ENCODE measurements at places on chromosomes 6 and 20.

DNA sequence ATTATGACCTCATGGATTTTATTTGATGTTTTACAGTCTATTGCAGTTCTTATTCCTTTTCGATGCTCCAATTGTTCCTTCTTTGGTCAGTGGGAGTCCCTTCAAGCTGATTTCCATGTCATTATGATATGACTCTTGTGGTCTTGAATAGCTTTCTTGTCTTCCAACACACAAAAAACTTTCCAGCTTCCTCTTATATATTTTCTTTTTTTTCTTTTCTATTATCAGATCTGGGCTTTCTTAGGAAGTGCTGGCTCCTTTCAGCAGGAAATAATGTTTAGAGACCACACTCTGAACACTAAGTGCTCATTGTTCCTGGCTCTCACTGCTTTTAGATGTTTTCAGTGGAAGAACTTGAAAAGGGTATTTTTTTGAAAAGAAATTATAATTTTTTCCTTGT, 3.1 kb upstream of the SLC17A1 start:
- H3K4me1 ChIP-seq = no peaks in the 10 kb centered on the region
- no peaks in the 10 kb centered on the region for H3K27me3 ChIP-seq
- no peak overlapping the region for H3K4me3 ChIP-seq
- no peaks in the 10 kb centered on the region for H3K36me3 ChIP-seq
- no peak overlapping the region for H3K27ac ChIP-seq
- DNase-seq = no peak

- H3K27ac ChIP-seq = no peak overlapping the region
- DNase-seq = no peak
- H3K36me3 ChIP-seq = no peaks in the 10 kb centered on the region
Measured at GRCh38 chr20:24568842-24569241, 99.4 kb downstream of the SYNDIG1 start.

GRCh38 chr6:154161689-154162088, 122.6 kb downstream of the OPRM1 start:
- H3K27ac ChIP-seq = no peak overlapping the region
- H3K27me3 ChIP-seq = no peaks in the 10 kb centered on the region
- DNase-seq = no peak
- no peaks in the 10 kb centered on the region for H3K36me3 ChIP-seq

DNA sequence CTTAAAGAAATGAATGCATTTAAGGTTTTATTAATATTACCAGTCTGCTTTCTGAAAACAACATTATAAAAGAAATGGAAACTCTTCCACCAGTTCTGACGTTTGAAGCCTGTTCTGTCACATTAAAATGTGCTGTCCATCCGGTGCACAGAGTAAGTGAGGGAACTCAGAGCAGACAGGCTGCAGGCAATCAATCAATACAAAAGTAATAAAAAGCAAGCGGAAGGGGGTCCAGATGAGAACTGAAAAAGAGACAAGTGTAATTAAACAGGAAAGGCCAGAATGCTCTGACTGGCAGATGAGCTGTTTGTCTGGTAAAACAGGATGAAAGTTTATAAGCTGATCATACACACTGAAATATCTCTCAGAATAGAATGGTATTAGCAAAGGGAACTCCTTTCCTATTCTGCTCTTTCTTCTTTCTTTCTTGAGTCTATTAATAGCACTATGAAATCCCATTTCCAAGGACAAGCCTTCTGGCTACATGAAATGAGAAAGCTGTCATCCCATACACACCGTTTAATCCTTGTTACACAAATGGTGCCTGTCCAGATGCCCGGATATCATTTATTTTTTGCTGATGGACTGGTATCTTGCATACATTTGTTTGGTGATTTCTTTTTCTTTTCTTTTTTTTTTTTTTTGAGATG, 94.3 kb downstream of the RAMACL start:
- H3K4me3 ChIP-seq = no peak overlapping the region
- no peaks in the 10 kb centered on the region for H3K36me3 ChIP-seq
- no peaks in the 10 kb centered on the region for H3K27me3 ChIP-seq
- H3K27ac ChIP-seq = no peak overlapping the region
- no peaks in the 10 kb centered on the region for H3K4me1 ChIP-seq

GRCh38 chr6:4928426-4928825, 75.4 kb downstream of the RPP40 start:
- H3K4me3 ChIP-seq = no peak overlapping the region
- H3K27ac ChIP-seq = no peak overlapping the region
- H3K27me3 ChIP-seq = no peaks in the 10 kb centered on the region
- DNase-seq = no peak
- no peaks in the 10 kb centered on the region for H3K36me3 ChIP-seq
- H3K4me1 ChIP-seq = peaks cover 15% of the 10 kb centered on the region

GRCh38 chr6:17280552-17281090, 540 bp upstream of the RBM24 start:
- no peaks in the 10 kb centered on the region for H3K36me3 ChIP-seq
- peaks cover 45% of the 10 kb centered on the region for H3K27me3 ChIP-seq

GRCh38 chr6:118495485-118496280, 52.4 kb upstream of the PLN start:
- H3K27me3 ChIP-seq = no peaks in the 10 kb centered on the region
- H3K36me3 ChIP-seq = no peaks in the 10 kb centered on the region
- no peak overlapping the region for H3K27ac ChIP-seq
- no peak for DNase-seq

DNA sequence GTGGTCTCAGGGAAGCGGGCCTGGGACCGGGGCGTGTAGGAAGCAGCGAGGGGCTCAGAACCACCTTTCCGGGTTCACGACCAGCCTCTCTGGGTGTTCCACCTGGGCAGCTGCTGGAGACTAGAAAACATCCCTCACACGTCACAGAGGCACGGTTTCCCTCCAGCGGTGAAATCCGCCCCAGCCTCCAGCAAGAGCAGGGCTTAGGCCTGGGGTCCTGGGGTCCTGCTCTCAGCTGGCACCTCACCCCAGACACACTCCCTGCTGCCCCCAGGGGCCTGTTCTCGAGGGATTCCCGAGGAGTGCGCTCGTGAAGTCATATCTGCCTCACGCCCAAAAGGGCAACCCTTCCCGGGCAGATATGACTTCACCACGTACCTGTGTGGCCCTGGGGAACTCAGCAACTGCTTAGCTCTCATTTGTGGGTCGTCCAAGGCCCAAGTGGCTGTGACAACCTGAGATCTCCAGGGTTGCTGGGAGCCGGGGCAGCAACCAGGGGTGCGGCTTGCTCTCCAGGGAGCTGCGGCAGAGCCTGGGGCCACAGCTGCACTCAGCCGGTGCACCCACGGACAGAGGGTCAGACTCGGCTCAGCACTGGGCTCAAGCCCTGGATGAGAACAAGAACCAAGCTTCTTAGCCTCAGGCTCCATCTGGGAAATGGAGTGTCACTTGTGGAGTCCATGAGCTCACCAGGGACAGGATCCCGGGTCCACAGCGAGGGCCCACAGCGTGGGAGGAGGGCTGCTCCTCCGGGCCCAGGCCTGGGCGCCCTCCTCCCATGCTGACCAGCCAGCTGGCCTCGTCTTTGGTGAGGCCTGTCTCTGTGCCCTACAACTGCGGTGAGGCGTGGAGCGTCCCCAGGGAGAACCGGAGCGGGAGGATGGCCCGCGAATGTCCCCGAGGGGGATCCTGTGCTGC, 661 bp downstream of the FNDC11 start:
- DNase-seq = no peak
- peak overlapping the region; percentile 44 for H3K4me3 ChIP-seq
- H3K27me3 ChIP-seq = peaks cover 17% of the 10 kb centered on the region
- H3K4me1 ChIP-seq = peaks cover 7% of the 10 kb centered on the region

GRCh38 chr20:36481380-36482043, 59.8 kb upstream of the MYL9 start:
- H3K27me3 ChIP-seq = no peaks in the 10 kb centered on the region
- H3K27ac ChIP-seq = no peak overlapping the region
- peaks cover 9% of the 10 kb centered on the region for H3K4me1 ChIP-seq
- no peak overlapping the region for H3K4me3 ChIP-seq
- H3K36me3 ChIP-seq = peaks cover 53% of the 10 kb centered on the region
- no peak for DNase-seq

GRCh38 chr6:153058291-153058690, 55.8 kb upstream of the MTRF1L start:
- no peak overlapping the region for H3K27ac ChIP-seq
- no peak for DNase-seq
- no peaks in the 10 kb centered on the region for H3K36me3 ChIP-seq
- H3K4me3 ChIP-seq = no peak overlapping the region
- no peaks in the 10 kb centered on the region for H3K4me1 ChIP-seq

DNA sequence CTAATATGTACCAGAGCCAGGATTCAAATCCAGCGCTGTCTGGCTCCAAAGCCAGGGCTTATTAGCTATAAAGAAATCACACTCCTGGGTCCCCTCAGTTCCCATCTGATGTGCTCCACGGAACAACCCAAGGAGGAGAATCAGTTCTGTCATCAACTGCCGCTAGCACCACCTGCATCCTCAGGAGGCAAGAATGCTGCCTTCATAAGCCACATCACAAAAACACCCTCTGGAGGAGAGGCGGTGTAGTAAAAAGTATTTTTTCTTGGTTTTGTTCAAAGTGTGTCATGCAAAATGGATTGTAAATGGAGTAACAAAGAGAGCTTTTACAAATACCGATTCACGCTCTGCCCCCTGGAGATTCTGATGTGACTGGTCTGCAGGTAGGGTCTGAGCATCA, 57.1 kb downstream of the TNFRSF21 start:
- no peaks in the 10 kb centered on the region for H3K27me3 ChIP-seq
- no peak for DNase-seq
- no peak overlapping the region for H3K27ac ChIP-seq
- no peaks in the 10 kb centered on the region for H3K4me1 ChIP-seq

DNA sequence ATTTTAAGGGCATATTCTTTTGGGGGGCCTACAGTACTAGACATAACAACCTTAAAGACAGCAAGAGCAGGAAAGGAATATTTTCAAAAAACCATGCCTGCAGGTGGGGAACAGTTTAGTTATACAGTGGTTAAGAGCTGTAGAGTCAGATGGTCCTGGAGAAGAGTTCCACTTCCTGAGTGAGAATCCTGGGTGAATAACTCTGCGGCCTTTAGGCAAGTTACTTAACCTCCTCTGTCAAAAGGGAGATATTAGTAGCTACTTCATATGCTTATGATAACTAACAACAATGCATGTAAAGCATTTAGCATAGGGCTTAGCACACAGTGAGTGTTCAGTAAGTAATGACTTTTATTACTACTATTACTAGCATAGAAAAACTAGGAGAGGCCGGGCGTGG, 119.2 kb upstream of the TAB2 start:
- no peak for DNase-seq
- H3K36me3 ChIP-seq = no peaks in the 10 kb centered on the region
- H3K27me3 ChIP-seq = no peaks in the 10 kb centered on the region

DNA sequence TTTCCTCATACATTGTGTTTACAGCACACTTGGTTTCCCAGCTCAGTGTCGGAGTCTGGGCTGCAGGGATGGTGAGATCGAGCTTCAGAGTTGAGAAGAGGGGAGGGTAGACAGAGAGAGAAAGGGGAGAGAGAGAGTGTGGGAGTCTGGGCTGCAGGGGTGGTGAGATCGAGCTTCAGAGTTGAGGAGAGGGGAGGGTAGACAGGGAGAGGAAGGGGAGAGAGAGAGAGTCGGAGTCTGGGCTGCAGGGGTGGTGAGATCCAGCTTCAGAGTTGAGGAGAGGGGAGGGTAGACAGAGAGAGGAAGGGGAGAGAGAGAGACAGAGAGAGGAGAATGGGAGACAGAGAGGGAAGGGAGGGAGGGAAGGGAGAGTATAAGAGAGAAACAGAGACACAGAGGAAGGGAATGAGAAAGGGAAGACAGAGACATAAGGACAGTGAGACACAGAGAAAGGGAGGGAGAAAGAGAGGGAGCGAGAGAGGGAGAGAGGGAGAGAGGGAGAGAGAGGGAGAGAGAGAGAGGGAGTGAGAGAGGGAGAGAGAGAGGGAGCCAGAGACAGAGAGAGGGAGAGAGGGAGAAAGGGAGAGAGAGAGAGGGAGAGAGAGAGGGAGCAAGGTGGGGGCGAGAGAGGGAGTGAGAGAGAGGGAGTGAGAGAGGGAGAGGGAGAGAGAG, 222.7 kb upstream of the GMDS start:
- no peak overlapping the region for H3K4me3 ChIP-seq
- H3K27ac ChIP-seq = no peak overlapping the region
- H3K4me1 ChIP-seq = no peaks in the 10 kb centered on the region
- H3K27me3 ChIP-seq = peaks cover 3% of the 10 kb centered on the region

DNA sequence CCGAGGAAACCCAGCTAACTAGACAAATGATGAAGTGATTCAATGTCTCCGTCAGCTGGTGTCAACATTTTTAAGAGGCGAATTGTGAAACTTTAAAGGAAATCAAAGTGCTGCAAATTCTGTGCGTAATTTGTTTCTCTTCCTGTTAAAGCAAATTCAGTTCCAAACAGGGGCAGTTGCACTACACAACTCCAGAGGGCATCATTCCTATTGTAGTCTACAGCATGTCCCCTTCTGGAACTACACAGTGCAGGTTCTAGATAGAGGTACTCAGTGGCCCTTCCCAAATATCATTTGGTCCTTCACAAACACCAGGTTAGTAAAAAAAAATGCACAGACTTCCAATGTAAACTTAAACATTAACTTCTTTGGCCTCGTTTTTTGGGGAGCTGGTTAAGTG, 38.3 kb upstream of the SMLR1 start:
- H3K4me1 ChIP-seq = no peaks in the 10 kb centered on the region
- DNase-seq = no peak
- no peaks in the 10 kb centered on the region for H3K36me3 ChIP-seq
- H3K4me3 ChIP-seq = no peak overlapping the region

DNA sequence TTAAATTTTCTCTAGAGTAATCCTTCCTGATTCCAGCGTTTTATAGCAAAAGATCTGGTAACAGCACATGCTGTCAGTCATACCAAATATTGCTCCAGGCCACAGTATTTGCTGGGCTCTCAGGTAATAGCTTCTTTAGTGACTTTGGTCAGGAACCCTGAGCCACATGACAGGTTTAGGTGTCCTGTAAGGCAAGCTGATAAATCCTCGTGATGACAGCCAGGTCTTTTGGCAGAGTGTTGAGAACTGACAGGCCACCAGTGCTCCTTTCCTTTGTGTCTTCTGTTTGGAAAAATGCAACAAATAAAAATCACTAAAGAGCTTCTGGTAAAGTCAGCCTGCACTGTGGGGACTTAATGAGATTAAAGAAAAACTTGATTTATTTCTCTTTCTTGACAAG, 34.6 kb downstream of the PRDM13 start:
- H3K4me1 ChIP-seq = no peaks in the 10 kb centered on the region
- no peak for DNase-seq
- no peaks in the 10 kb centered on the region for H3K36me3 ChIP-seq
- no peak overlapping the region for H3K4me3 ChIP-seq
- H3K27me3 ChIP-seq = no peaks in the 10 kb centered on the region

- no peaks in the 10 kb centered on the region for H3K27me3 ChIP-seq
- DNase-seq = no peak
- no peak overlapping the region for H3K4me3 ChIP-seq
- H3K27ac ChIP-seq = no peak overlapping the region
Measured at GRCh38 chr6:140670021-140670420, 1295.6 kb upstream of the CITED2 start.

Measured in small intestine (tissue), 16 donors.